Vagina (tissue), 2 donors: ENCODE measurements at places on chromosomes 6 and 20.
A peak's percentile ranks its signal among the peaks of the same experiment; 100 is the strongest.

- no peaks in the 10 kb centered on the region for H3K27me3 ChIP-seq
- H3K4me3 ChIP-seq: no peak overlapping the region
- H3K36me3 ChIP-seq: no peaks in the 10 kb centered on the region
- no peak for DNase-seq
- H3K27ac ChIP-seq: peak overlapping the region; percentile 73
These were observed 26.0 kb upstream of the PI16 start for GRCh38 chr6:36928547-36928918.

GRCh38 chr6:165843568-165844113 is 180.6 kb upstream of the PDE10A start:
- H3K4me3 ChIP-seq: no peak overlapping the region
- H3K27me3 ChIP-seq: peaks cover 4% of the 10 kb centered on the region
- no peak for DNase-seq
- H3K4me1 ChIP-seq: peaks cover 16% of the 10 kb centered on the region
- no peaks in the 10 kb centered on the region for H3K36me3 ChIP-seq
- no peak overlapping the region for H3K27ac ChIP-seq

DNA sequence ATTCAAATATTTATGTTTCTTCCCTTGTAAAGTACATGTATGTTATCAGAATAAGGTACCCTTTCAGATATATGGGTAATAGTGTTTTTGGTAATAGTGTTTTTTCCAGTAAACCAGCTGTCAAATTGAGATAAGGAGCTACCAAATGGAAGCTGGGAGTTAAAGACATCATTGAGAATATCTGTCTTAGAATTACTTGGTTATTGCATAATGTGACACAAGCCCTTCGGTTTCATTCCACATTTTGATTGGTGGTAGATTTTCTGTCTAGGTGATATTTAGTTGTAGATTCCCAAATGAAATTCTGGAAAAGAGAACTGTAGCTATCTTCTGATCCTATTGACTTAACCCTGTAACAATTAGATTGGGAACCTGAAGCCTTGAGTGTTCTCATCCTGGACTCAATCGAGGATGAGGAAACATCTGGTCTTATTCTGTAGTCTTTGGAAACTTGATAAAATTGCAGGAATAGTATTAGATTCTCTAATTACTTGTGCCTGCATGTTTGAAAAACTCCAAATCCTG is 75.1 kb upstream of the SYNJ2 start:
- peaks cover 32% of the 10 kb centered on the region for H3K36me3 ChIP-seq
- H3K27ac ChIP-seq: no peak overlapping the region
- DNase-seq: no peak
- H3K27me3 ChIP-seq: no peaks in the 10 kb centered on the region

DNA sequence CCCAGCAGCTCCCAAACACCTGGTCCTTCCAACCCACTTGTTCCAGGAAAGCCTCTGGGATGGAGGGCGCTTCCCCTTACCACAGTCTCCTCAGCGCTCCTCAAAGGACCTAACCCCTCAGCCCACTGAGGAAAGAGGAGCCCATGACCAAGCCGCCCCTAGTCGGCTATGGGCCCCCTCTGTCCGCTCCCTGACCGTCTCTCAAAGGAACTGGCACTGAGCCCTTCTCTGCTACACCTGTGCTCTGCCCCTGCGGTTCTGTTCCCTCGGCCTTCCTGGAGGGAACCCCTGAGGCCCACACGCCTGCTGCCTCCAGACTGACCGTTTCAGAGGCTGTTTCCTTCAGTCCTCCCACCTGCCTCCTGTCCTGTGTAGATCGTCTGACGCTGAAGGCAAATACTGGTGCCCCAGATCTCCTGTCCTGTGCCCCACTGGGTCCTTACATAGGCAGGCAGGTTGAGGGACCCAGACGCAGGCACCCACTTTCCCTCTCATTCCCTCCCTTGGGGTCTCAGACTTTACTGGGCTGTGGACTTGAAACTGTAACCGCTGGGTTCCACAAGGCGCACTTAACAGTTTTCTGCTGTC is 1.9 kb upstream of the SLC4A11 start:
- H3K27me3 ChIP-seq: peaks cover 6% of the 10 kb centered on the region
- H3K4me3 ChIP-seq: no peak overlapping the region
- H3K27ac ChIP-seq: no peak overlapping the region
- DNase-seq: no peak
- peaks cover 24% of the 10 kb centered on the region for H3K4me1 ChIP-seq
- no peaks in the 10 kb centered on the region for H3K36me3 ChIP-seq

- H3K27me3 ChIP-seq: no peaks in the 10 kb centered on the region
- peaks cover 20% of the 10 kb centered on the region for H3K4me1 ChIP-seq
- peak; percentile 92 for DNase-seq
These were observed 210.5 kb downstream of the ERMARD start for GRCh38 chr6:169961772-169962561.

GRCh38 chr6:27829453-27830211 is 82.6 kb downstream of the OR2B2 start:
- no peak overlapping the region for H3K27ac ChIP-seq
- DNase-seq: no peak
- H3K4me1 ChIP-seq: no peaks in the 10 kb centered on the region
- H3K4me3 ChIP-seq: no peak overlapping the region
- no peaks in the 10 kb centered on the region for H3K36me3 ChIP-seq

- no peak overlapping the region for H3K27ac ChIP-seq
- peaks cover 6% of the 10 kb centered on the region for H3K36me3 ChIP-seq
- DNase-seq: no peak
- no peak overlapping the region for H3K4me3 ChIP-seq
- no peaks in the 10 kb centered on the region for H3K27me3 ChIP-seq
These were observed 80.4 kb downstream of the SULF2 start for GRCh38 chr20:47704746-47705496.

DNA sequence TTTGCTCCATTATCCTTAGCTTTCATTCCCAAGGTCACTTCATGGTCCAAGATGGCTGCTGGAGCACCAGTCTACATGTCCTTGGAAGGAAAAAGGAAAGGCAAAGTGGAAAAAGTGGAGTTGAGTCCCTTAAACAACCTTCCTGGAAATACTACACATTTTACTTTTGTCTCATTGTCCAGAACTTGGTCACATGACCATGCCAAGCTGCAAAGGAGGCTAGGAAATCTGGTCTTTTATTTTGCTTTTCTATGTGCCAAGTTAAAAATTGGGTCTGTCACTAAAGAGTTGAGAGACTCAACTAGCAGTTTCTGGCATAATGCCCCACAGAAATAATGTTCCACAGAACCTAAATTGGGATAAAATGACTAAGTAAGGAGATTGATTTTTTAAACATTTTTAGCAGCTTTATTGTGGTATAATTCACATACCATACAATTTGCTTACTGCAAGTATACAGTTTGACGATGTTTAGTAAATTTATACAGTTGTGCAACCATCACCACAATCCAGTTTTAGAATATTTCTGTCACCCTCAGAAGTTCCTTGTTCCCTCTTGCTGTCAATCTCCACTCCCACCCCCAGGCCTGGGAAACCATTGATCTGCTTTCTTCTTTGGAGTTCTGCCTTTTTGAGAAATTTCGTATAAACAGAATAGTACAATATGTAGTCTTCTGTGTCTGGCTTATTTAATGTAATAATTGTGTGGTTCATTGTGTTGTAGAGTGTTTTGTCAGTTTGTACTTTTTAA is 5.6 kb upstream of the CHD6 start:
- no peaks in the 10 kb centered on the region for H3K36me3 ChIP-seq
- no peak overlapping the region for H3K27ac ChIP-seq
- H3K4me3 ChIP-seq: no peak overlapping the region

- H3K27me3 ChIP-seq: no peaks in the 10 kb centered on the region
- H3K36me3 ChIP-seq: no peaks in the 10 kb centered on the region
- no peak overlapping the region for H3K27ac ChIP-seq
- no peak overlapping the region for H3K4me3 ChIP-seq
- no peaks in the 10 kb centered on the region for H3K4me1 ChIP-seq
- DNase-seq: no peak
These were observed 6.5 kb downstream of the EFHC1 start for GRCh38 chr6:52426667-52427066.

- no peak overlapping the region for H3K27ac ChIP-seq
- DNase-seq: no peak
- H3K27me3 ChIP-seq: no peaks in the 10 kb centered on the region
- H3K4me3 ChIP-seq: no peak overlapping the region
- H3K4me1 ChIP-seq: peaks cover 7% of the 10 kb centered on the region
- H3K36me3 ChIP-seq: no peaks in the 10 kb centered on the region
These were observed 14.1 kb downstream of the TUBB2B start for GRCh38 chr6:3213334-3213695.

- H3K27me3 ChIP-seq: no peaks in the 10 kb centered on the region
- no peak for DNase-seq
These were observed 144.5 kb downstream of the CEBPB start for GRCh38 chr20:50335105-50335504.

DNA sequence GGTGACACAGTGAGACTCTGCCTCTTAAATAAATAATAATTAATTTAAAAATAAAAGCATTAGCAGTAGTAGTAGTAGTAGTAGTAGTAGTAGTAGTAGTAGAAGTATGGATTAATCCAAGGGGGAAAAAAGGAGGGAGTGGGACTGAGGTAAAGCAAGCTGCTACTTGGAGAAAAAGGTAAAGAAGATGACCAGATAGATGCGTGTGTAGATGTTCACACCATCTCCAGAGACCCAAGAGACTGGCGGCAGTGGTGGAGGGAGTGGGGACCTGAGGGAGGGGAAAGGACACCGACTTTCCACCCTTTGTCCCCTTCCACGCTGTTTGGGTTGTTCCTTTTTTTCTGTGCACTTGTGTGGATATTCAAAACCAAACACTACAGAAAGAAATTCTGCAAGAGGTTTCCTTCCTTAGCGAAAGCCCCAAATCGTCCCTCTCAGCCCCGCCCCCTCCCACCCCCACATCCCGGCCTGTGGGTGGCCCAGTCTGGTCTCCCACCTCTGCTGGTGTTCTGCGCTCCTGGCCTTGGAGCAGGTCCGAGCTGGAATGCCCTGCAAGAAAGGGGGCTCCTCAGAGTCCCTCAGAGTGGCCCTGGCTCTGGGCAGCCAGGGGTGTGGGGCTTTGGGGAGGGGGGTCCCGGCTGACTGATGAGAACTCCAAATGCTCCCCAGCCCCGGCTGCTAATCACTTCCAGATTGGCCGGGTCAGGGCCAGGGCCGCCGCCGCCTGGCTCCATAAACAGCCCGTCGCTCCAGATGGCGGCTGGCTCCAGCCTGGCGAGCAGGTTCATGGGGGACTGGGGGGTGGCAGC is 60.2 kb downstream of the UBE2V1 start:
- DNase-seq: no peak
- H3K27me3 ChIP-seq: no peaks in the 10 kb centered on the region
- no peaks in the 10 kb centered on the region for H3K36me3 ChIP-seq
- peaks cover 33% of the 10 kb centered on the region for H3K4me1 ChIP-seq

GRCh38 chr6:85917522-85917921 is 274.8 kb upstream of the SYNCRIP start:
- no peak overlapping the region for H3K4me3 ChIP-seq
- no peak for DNase-seq
- no peaks in the 10 kb centered on the region for H3K4me1 ChIP-seq
- no peaks in the 10 kb centered on the region for H3K27me3 ChIP-seq

DNA sequence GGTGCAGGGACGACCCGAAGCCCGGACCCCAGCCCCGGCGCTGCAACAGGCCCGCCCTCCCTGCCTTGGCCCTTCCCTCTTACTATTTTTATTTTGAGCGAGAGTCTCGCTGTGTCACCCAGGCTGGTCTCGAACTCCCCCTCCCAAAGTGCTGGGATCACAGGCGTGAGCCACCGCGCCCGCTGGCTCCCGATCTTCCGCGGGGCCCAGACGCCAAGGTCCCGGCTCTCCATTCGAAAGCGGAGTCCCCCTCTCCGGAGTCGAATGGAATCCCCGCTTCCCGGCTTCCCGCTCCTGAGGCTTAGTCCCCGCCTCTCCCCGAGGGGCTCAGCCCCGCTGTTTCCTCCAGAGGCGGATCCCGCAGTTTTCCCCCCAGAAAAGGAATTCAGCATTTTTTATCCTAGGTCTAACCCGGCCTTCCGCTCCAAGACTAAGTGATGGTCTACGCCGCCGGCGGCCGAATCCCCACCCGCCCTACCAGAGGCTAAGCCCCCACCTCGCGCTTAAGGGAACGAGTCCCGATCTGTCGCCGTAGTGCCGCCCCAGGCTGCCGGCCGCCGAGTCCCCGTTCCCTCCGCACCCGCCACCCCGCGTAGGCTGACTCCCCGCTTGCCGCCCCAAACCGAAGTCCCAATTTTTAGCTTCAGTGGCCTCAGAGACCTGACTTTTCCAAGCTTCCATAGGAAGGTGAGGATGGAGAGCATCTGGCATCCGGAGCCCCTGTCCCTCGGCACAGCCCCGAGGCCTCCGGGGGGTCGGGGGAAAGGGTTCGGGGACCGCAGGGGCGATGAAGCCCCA is 11.5 kb upstream of the TMC2 start:
- peak overlapping the region; percentile 94 for H3K4me3 ChIP-seq
- no peak for DNase-seq
- H3K27ac ChIP-seq: peak overlapping the region; percentile 98
- H3K4me1 ChIP-seq: peaks cover 9% of the 10 kb centered on the region
- H3K27me3 ChIP-seq: no peaks in the 10 kb centered on the region

GRCh38 chr6:151409260-151409659 is 17.9 kb upstream of the ZBTB2 start:
- H3K27me3 ChIP-seq: no peaks in the 10 kb centered on the region
- no peaks in the 10 kb centered on the region for H3K4me1 ChIP-seq
- peaks cover 30% of the 10 kb centered on the region for H3K36me3 ChIP-seq
- DNase-seq: no peak
- no peak overlapping the region for H3K4me3 ChIP-seq
- no peak overlapping the region for H3K27ac ChIP-seq

- H3K4me3 ChIP-seq: no peak overlapping the region
- H3K27ac ChIP-seq: no peak overlapping the region
- H3K27me3 ChIP-seq: no peaks in the 10 kb centered on the region
- no peaks in the 10 kb centered on the region for H3K36me3 ChIP-seq
These were observed 443.4 kb upstream of the MMS22L start for GRCh38 chr6:97726378-97726777.

DNA sequence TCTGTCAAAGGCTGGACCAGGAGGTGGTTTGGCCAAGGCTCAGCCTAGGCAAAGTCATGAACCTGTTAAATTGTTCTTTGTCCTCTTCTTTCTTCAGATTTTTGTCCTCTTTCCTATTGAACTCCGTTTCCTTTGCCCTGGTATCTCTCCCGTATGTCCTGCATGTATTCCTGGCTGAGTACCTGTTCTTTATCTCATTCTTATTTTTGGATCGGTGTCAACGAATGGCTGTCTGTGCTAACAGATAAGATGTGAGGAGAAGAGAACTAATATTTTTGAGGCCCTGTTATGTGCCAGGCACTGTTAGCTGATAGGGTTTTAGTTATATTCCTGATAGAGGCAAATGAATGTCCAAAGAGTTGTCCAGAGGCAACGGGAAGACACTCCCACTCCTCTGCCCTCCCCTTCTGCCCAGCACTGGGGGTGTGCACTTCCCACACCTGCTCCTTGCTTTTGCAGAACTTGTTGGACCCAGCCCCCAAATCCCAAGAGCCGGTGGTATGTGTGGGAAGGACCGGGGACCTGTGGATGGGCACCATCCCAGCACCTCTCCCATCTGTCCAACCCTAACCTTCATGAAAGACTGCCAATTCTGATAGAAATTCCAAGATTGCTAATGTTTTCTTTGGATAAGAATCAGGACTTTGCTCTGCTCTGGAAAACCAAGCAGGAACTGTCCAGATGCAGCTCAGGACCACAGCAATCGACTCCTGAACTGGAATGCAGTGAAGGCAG is 20.6 kb downstream of the MMP24OS start:
- no peaks in the 10 kb centered on the region for H3K4me1 ChIP-seq
- no peaks in the 10 kb centered on the region for H3K36me3 ChIP-seq
- no peaks in the 10 kb centered on the region for H3K27me3 ChIP-seq
- H3K27ac ChIP-seq: no peak overlapping the region
- DNase-seq: no peak
- no peak overlapping the region for H3K4me3 ChIP-seq

GRCh38 chr6:154515826-154516225 is 5.3 kb upstream of the CNKSR3 start:
- H3K27ac ChIP-seq: no peak overlapping the region
- H3K36me3 ChIP-seq: no peaks in the 10 kb centered on the region
- peak overlapping the region; percentile 24 for H3K4me3 ChIP-seq
- H3K27me3 ChIP-seq: no peaks in the 10 kb centered on the region
- H3K4me1 ChIP-seq: peaks cover 22% of the 10 kb centered on the region
